ENCODE measurements at places on chromosomes 4 and X.

GRCh38 chr4:74308215-74308614 is at the start of gene EPGN:
EPGN (plus strand) TSS chr4:74308470; CDS start chr4:74308534, 64 bp downstream.
- DNase-seq = no peak

DNA sequence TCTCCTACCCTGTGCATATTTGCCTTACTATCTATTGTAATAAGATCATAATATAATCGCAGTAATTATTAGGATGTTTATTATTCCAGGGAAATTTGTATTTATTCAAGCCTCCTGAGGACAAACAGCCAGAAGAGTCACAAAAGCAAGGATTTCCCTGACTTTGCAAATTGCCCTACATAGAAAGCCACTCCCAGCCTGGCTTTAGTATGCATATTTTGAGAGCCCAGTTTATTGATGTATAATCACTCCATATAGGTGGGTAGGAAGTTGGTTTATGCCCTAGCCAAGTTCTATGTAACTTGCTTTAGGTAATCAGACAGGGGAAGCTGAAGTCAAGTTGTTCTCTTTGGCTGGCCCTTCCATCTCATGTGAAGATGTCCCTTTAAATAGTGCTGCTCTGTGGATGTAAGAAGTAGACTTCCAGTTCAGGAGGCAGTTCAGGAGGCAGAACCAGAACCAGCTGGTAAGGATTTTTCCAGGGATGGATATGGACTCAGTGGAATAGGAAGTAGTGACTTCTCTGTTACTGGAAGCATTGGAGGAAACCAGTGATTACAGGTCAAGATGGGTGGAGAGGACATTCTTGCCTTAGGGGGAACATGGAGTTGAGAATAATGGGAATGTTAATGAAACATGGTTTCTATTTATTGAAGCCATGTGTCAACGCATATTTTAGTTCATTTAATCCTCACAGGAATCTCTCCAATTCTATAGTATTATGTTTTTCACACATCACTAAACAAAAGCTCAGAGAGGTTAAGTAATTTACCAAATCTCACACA is 70.5 kb upstream of the KIT start:
- DNase-seq = no peak

GRCh38 chrX:119638725-119639471 is 32.7 kb upstream of the NKRF start:
- no peak for DNase-seq

DNA sequence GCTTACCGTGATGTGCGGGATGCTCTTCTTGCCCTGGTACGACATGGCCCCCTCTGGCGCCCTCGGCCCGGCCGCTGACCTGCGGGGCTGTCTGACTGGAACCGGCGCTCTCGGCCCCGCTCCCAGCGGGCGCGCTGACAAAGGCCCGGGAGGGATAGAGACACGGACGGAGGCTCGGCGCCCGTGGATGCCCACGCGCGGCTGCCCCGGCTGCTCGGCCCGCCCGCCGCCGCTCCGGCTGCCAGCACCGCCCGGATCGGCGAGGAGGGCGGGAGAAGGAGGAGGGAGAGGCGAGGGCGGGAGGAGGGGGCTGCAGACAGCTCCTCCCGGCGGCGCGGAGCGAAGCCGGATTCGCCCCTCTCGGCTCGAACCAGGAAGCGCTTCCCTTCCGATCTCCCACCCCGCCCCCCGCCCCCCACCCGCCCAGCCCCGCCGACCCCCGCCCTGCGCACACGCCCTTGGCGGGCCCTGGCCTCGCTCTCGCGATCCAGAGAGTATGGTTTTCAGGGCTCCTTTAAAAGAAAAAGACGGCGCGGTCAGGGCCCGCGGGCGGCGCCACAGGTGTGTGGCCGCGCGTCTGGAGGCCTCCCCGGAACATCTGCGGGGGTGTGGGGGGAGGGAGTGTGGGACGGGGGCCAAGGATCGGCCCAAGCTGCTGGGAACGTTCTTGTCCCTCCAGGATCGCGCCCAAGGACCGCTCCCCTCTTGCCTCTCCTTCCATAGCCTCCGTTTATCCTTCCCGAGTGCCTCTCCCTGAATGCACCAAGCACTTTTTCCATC is 4.5 kb downstream of the CRMP1 start:
- no peak for DNase-seq

- no peak for DNase-seq
Observed at GRCh38 chrX:18955676-18956075, 28.2 kb downstream of the PHKA2 start.

DNA sequence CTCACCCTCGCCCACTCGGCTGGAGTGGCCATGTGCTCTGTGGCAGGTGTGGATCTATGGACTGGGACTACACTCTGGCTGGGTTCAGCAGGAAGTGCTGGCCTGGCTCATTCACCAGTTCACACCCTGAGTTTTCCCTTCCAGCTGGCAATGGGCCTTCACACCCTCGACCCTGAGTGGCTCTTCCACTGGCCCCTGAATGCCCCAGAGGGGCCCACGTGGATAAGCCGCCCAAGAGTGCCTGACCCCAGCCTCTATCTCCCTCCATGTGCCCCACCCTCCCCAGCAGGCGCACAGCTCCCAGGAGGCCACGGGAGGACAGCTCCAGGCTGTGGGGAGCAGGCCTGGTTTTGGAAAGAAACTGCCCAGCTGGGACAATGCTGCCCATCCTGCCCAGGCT is 234.1 kb downstream of the AFAP1 start:
- DNase-seq = no peak

GRCh38 chr4:75168548-75168947 is 235.6 kb downstream of the PARM1 start:
- no peak for DNase-seq

GRCh38 chrX:97682991-97683840 is 799.5 kb downstream of the RPA4 start:
- DNase-seq = no peak

- DNase-seq = no peak
Observed at GRCh38 chr4:100106982-100107381, 83.3 kb downstream of the DDIT4L start.

DNA sequence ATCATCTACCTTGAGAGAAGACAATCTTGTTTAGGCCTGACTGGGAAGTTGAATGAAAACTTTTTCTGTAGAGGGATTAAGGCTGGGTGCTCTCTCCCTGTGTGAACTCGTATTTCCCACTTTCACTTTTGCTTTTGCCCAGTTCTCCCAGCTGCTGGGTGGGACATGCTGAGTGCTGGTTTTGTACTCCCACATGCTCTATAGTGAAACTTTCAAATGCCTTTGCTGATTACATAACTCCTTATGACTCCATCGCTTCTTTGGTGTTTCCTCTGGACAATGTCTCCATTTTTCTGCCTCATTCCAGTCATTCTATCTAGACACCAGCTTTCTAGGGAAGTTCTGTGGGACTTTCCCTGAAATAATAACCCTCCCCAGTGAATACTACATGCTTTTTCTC is 100.5 kb downstream of the CLNK start:
- peak; percentile 66 for DNase-seq

GRCh38 chr4:175033162-175033561 is 115.0 kb downstream of the ADAM29 start:
- no peak for DNase-seq

GRCh38 chrX:19839770-19840254 is 47.6 kb downstream of the SH3KBP1 start:
- peak; percentile 8 for DNase-seq

GRCh38 chrX:150942942-150943594 is 40.1 kb upstream of the HMGB3 start:
- DNase-seq = no peak

DNA sequence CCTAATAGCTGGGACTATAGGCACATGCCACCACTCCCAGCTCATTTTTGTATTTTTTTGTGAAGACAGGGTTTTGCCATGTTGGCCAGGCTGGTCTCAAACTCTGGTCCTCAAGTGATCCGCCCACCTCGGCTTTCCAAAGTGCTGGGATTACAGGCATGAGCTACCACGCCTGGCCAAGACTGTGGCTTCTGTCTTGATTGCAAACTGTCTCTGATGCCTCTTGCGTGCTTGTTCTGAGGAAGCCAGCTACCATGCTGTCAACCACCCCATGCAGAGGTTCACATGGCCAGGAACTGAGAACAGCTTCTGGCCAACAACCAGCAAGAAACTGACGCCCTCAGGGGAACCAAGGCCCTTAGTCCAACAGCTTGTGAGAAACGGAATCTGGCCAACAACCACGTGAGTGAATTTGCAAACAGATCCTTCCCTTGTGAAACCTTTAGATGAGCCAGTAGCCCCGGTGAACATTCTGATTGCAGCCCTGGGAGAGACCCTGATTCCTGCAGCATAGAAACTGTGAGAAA is 71.2 kb downstream of the SUPT20HL2 start:
- DNase-seq = peak; percentile 15

- no peak for DNase-seq
Observed at GRCh38 chr4:122793811-122794210, 32.8 kb upstream of the FGF2 start.

- peak; percentile 79 for DNase-seq
Observed at GRCh38 chr4:146370841-146371240, 150.9 kb downstream of the SLC10A7 start.

GRCh38 chr4:92606227-92606626 is 302.5 kb downstream of the GRID2 start:
- no peak for DNase-seq

- peak; percentile 57 for DNase-seq
Observed at GRCh38 chrX:71081330-71082123, 13.4 kb upstream of the SNX12 start.

- no peak for DNase-seq
Observed at GRCh38 chrX:152276277-152276676, 137.9 kb upstream of the MAGEA10 start.

- DNase-seq = no peak
Observed at GRCh38 chr4:40269133-40269532, 66.0 kb upstream of the CHRNA9 start.

- DNase-seq = peak; percentile 18
Observed at GRCh38 chrX:136199365-136199764, 51.8 kb downstream of the MAP7D3 start.

DNA sequence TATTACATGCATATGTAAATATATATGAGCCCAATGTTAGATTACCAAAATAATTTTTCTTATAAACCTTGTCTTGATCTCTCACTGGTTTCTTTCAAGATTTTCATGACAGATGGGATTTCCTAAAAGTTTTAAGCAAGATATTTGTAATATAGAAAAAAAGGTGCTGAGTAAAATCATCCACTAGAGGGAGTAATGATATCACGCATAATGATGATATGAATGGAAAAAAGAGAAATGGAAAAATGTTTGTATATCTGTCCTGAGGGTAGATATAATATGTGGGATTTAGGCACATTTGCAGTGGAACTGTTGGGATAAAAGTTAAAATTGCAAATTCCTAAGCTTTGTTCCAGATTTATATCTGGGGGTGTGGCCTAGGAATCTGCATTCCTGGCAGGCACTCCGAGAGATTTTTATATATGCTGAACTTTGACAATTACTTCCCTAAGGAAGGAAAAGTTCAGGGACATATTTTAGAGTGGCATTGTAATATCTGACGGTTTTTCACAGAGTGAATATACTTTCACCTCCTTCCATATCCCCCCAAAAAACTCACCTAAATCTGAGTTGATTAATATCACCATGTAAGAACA is 60.5 kb downstream of the TMA16 start:
- DNase-seq = peak; percentile 62

- DNase-seq = no peak
Observed at GRCh38 chr4:94931626-94932025, 173.9 kb downstream of the BMPR1B start.

GRCh38 chr4:40515037-40515397 is 114.6 kb downstream of the RBM47 start:
- DNase-seq = no peak

Data from ELR (cell line).